ENCODE measurements at places on chromosomes 7 and 10. TPM values are rescaled to one million over a fixed set of nuclear protein-coding genes. Genes with fewer than 3 reads are reported as not detected.

Gene FAM25A
- total RNA-seq: 342 TPM

Gene CFAP70
- total RNA-seq: 0.68 TPM

Gene PLPP4
- 0.34 TPM for total RNA-seq

Gene FGFR2
- total RNA-seq: 20.2 TPM

Gene DGKB
- total RNA-seq: not detected

Gene LMBR1
- total RNA-seq: 92.3 TPM

Gene MYH16
- 0.36 TPM for total RNA-seq

Gene ADIRF
- total RNA-seq: 63.6 TPM

Gene LIPJ
- under 0.01 TPM for total RNA-seq

Measured in nasal cavity respiratory epithelium epithelial cell of viscerocranial mucosa (primary cell).